Dermis blood vessel endothelial cell (primary cell): ENCODE measurements at places on chromosomes 13 and 19. TPM values are rescaled to one million over a fixed set of nuclear protein-coding genes. Genes with fewer than 3 reads are reported as not detected.
A peak's percentile ranks its signal among the peaks of the same experiment; 100 is the strongest.

Gene CEBPA
- 0.17 and 0.19 TPM in 2 replicates for total RNA-seq

Gene CARD8
- total RNA-seq: 104 and 112 TPM in 2 replicates

Gene RAB20
- 1.3 and 1.5 TPM in 2 replicates for total RNA-seq

Gene ZNF223
- total RNA-seq: 6.3 and 8.3 TPM in 2 replicates

Gene C13orf42
- not detected in 2 replicates for total RNA-seq

Gene EBI3
- total RNA-seq: 0.47 and 3.1 TPM in 2 replicates

Gene ZNF563
- 2.2 TPM in 2 replicates for total RNA-seq

Gene PRR22
- 0.51 TPM in 2 replicates for total RNA-seq

Gene JSRP1
- total RNA-seq: 0.17 TPM in 1 of 2 replicates, not detected in the other

Gene CCDC124
- 24.8 and 58.4 TPM in 2 replicates for total RNA-seq

Gene NLRP9
- total RNA-seq: not detected in 2 replicates

Gene PRDX2
- total RNA-seq: 214 and 278 TPM in 2 replicates

Gene TMPRSS9
- total RNA-seq: under 0.01 and 0.14 TPM in 2 replicates

- no peak for DNase-seq
Measured at GRCh38 chr13:80451641-80452040, 110.7 kb upstream of the SPRY2 start.

DNA sequence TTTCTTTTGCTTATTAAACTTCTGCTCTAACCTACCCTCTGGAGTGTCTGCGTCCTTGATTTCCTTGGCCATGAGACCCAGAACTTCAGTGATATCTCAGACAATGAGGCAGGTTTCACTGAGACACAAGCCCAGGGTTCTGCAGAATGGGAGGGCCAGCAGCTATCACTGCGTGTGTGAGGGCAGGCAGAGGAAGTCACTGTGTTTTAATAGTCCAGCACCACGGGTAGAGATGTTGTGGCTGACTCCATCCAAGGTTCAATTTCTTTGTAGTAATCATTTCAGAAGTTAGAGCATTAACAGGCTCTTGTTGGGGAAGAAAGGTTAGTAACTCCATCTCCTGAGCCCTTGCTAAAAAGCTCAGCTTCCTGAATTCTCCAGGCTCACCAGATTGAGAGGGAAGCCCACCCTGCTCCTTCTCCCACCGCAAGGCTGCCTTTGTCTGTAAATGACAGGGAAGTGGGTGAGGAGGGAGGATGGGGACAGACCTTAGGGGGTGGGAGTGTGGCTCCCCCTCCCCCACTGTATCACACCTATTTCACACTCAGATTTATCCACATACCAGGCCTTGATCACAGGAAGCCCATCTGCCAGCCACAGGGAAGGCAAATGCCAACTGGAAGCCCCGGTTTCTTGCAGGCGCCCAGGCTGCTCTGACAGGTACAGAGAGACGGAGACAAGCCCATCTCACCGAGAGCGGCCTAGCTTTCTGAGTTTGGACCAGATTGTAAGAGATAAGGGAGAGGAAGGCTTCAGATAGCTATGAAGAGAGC is 2.1 kb downstream of the C19orf12 start:
- no peak for DNase-seq

- peak; percentile 37 for DNase-seq
Measured at GRCh38 chr13:21557995-21558394, 46.0 kb downstream of the MICU2 start.

GRCh38 chr13:102440259-102440936 is 38.5 kb upstream of the FGF14 start:
- DNase-seq: no peak

DNA sequence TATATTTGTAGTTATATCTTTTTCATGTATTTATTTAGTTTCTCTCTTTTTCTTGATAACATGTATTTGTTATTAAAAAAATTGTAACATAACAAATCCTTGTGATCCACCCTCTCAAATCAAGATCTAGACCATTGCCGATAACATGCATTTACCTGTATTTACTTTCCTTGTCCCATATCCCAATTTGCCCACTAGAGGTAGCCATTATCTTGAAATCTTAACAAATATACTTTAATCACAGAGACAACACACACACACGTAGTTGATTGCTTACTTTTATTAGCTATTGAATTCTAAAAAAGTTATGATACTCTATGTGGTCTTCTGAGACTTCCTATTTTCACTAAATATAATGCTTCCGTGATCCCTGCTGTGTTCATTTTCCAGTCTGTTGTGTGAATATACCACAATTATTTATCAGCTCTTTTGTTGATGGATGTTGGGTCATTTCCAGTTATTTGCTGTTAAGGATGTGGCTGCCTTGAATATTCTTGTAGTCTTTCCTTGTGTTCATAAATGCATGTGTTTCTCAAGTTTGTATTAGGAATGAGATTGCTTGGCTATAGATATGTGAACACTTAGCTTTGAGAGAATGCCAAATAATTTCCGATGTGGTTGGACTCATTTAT is 31.3 kb upstream of the ZMYM2 start:
- DNase-seq: peak; percentile 65

- DNase-seq: peak; percentile 69
Measured at GRCh38 chr13:112710855-112711527, 21.2 kb downstream of the ATP11A start.

GRCh38 chr19:17323964-17324332 is 10.7 kb downstream of the ANO8 start:
- DNase-seq: no peak

- DNase-seq: peak; percentile 86
Measured at GRCh38 chr19:16888629-16889365, at the start of gene F2RL3. TSS of gene F2RL3 (plus strand) at chr19:16888999. CDS start at chr19:16889190, 191 bp downstream.

- DNase-seq: no peak
Measured at GRCh38 chr13:31756346-31756745, 17.0 kb downstream of the RXFP2 start.

DNA sequence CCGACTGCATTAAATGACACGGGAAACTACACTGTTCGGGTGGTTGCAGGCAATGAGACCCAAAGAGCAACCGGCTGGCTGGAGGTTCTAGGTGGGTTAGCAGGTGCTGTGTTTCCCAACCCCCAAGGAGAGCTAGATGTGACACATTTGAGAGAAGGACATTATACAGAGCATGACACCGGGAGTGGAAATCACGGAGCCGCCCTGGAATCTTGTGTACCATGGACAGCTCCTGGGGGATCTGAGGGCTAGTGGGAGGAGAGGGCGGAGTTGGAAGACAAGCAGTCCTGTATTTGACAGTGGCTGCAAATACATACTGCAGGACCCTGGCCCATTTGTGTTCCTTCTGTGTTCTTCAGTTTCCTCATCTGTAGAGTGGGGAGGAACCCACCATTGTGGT is 2.3 kb downstream of the CEACAM18 start:
- peak; percentile 50 for DNase-seq

GRCh38 chr19:29624489-29625185 is 18.6 kb downstream of the POP4 start:
- DNase-seq: no peak

GRCh38 chr19:28715157-28715556 is 497.8 kb downstream of the UQCRFS1 start:
- no peak for DNase-seq

DNA sequence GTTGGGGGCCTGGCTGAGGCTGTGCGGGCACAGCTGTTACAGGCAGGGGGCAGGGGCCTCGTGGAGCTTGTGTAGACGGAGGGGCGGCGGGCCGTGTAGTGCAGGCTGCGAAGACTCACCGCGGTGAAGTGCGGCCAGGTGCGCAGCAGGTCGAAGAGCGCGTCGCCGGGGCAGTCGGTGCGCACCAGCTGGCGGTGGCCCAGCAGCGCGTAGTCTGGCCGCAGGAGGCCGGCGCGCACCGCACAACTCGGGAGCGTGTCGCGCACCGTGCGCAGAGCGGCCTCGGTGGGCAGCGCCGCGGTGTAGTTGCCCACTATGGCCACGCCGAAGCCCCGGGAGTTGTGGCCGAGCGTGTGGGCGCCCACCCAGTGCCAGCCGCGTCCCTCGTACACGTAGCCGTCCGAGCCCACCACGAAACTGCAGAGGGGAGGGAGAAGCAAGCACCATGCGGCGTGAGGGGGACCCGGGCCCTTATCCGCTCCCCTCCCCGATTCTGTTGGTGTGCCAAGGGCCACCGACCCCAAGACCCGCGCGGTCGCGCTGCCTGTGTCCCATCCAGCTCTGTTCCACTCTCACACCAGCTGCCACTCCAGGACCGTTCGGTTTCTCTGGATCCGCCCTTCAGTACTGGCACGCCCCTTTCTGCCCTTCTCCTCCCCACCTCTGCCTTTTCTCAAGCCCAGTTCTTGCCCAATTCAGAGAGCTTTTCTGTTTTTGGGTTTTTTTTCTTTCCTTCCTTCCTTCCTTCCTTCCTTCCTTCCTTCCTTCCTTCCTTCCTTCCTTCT is 5.4 kb upstream of the RASAL3 start:
- DNase-seq: peak; percentile 41

- DNase-seq: no peak
Measured at GRCh38 chr13:111857846-111858560, 208.9 kb upstream of the SOX1 start.

DNA sequence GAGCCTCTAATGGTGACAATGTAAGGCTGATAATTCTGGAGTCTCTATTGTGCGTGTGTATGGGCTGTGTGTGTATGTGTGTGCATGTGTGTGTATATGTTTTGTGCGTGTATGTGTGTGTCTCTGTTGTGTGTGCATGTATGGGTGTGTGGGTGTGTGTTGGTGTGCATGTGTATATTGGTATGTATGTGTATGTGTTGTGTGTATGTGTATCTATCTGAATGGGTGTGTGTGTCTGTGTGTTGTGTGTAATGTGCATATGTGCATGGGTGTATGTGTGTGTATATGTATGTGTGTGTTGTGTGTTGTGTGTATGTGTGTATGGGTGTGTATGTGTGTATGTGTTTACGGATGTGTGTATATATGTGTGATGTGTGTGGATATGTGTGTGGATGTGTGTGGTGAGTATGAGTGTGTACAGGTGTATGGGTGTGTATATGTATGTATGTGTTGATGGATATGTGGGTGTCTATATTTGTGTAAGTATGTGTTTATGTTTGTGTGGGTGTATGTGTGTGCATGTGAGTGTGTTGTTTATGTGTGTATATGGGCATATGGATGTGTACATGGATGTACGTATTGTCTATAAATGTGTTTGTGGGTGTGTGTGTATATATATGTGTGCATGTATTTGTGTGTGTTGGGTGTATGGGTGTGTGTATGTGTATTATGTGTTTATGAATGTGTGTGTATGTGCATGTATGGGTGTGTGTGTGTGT is 366.7 kb downstream of the UQCRFS1 start:
- DNase-seq: no peak

DNA sequence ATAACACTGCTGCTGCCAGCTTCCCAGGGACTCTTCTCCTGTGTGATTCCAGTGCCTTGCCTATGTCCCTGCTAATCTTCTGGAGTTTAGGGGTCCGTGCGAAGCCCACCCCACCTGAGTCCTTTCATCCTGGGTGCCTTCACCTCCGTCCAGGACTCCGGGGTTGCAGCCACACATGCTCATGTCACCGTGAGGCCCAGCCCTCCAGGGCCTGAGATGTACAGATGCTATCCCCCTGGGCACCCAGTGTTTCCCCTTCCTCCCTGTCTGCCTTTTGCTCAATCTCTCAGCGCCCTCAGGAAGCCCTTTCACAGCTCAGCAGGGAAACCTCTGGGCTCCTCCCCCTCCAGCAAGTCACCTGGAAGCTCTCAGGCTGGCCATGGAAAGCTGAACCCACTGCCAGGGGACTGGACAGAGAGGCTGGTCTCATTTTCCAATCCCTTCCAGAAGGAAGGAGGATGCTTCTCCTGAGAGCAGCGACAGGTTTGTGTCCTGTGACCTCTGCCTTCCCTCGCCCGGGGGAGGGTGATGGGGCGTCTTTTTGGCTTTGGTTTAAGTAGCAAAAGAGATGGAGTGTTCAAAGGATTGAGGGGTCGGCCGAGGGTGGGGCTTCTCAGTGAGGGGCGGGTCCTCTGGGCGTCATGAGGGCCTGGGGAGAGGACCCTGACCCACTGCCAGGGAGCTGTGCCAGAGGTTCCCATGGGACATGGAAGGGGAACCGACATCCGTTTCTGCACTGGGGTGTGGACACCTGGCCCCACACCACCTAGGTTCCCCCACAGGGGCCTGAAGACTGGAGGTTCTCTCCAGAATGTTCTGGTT is 30.8 kb upstream of the TFDP1 start:
- DNase-seq: peak; percentile 33

GRCh38 chr13:42804244-42804874 is 23.0 kb downstream of the FAM216B start:
- no peak for DNase-seq

GRCh38 chr13:45807520-45808099 is 43.9 kb downstream of the SIAH3 start:
- peak; percentile 76 for DNase-seq

DNA sequence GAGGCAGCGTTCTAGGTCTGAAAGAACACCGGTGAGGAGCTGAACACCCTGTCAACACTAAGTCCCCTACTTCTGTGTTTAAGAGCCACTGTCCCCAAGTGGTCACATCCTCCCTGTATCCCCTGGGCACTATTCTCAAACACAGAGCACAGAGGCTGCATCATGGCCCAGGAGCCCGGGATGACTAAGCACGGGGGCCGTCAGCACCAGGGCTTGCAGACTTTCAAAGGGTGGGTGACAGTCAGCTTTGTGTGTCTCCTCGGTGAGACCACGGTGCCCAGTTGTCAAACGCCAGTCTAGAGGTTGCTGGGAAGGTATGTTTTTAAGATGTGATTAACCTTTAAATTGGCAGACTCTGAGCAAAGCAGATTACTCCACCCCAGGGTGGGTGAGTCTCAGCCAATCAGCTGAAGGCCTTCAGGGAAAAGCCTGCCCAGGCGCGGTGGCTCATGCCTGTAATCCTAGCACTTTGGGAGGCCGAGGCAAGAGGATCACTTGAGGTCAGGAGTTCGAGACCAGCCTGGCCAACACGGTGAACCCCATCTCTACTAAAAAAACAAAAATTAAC is 8.0 kb downstream of the MAP2K2 start:
- DNase-seq: no peak

DNA sequence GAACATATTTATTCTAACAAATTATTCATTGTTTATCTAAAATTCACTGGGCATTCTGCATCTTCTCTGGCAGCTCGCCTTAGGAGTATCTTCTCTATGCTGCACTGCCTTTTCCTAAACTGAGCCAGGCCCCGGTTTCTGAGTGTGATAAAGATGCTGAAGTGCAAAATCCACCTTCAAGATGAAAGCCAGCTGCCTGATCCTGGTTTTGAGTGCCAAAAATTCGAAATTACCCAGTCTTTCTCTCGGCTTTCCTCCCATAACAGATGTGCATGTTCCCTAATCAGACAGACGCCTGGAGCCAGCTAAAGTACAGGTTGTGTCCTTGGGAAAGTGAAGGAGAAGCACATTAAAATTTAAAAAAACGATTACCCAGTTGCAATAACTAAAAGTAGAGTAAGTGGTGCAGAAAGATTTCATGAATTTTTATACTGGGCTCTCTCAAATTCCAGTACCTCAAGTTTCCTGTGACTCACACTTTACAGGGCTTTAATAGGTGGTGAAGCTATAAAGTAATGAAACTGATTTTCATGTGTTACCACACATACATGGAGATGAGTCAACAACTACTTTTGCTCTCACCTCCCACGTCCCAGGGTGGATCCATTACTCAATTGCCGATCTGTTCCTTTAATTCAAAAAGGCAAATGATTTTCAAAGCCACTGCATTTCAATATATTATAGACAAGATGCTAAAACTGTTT is 65.0 kb upstream of the GTF2F2 start:
- DNase-seq: peak; percentile 59

GRCh38 chr13:106187501-106188095 is 347.9 kb downstream of the EFNB2 start:
- DNase-seq: no peak
